ENCODE measurements at places on chromosomes 12 and 14.
A peak's percentile ranks its signal among the peaks of the same experiment; 100 is the strongest.

GRCh38 chr12:101924618-101925017 lies 47.2 kb downstream of the DRAM1 start:
- DNase-seq = no peak

DNA sequence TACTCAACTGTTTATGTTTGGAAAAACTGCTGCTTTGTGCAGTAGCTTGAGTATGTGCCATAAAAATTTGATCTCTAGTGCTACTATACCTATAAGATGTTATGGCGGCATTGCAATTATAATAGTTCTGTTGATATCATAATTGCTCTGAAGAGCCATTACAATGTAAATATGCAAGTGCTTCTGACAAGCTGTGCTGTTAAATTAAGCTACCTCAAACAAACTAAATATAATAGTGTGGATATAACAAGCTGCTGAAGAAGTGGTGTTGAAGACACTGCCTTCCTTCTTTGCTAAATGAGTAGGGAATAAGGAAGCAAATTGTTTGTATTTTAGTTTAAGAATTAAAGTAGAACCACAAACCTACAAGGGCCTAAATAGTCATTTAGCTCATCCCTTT lies 301.0 kb upstream of the MIS18BP1 start:
- no peak for DNase-seq

- peak; percentile 55 for DNase-seq
Observed at GRCh38 chr12:95204141-95204866, 13.0 kb downstream of the FGD6 start.

- DNase-seq = no peak
Observed at GRCh38 chr12:98235301-98235700, 280.1 kb upstream of the TMPO start.

GRCh38 chr12:68800294-68800693 lies 7.7 kb upstream of the MDM2 start:
- DNase-seq = no peak

DNA sequence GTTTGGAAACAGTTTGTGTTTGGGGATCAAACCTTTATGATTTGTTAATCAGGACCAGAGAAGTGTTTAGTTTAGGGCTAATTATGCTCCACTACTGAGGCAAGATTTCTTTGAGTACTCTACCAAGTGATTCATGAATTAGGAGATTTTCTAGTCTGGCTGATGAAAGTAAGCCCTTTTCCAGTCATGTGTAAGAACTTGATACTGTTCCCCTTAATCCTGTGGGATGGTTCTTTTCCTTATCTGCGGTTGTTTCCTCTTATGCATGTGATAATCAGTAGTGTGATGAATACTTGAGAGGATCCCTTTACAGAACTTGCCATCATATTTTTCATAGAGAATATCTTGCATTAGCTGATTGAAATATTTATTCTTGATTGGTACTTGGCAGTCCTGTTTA lies 42.1 kb downstream of the DYRK2 start:
- DNase-seq = no peak

- DNase-seq = no peak
Observed at GRCh38 chr14:49017447-49017846, 568.7 kb downstream of the RPS29 start.

- DNase-seq = no peak
Observed at GRCh38 chr12:110550981-110551380, 32.1 kb downstream of the PPTC7 start.

GRCh38 chr12:18578191-18578590 lies 159.6 kb downstream of the PLCZ1 start:
- DNase-seq = no peak

DNA sequence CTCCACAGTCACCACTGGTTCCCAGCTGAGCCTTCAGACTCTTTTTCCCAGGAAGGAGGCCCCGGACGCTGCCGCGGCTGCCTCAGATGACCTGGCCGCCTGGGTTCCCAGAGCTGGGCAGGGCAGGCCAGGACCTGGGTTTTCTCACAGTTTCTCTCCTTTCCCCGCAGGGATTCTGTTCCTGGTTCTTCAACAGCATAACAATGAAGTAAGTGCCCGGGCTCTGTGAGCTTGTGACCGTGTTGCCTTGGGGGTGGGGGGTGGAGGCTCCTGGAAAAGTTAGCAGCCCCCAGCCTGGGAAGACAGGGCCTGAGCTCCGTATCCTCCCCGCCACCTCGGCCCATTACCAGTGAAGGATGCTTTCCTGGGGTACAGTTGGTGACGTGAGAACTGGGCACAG lies 43.7 kb downstream of the TMEM63C start:
- DNase-seq = no peak

DNA sequence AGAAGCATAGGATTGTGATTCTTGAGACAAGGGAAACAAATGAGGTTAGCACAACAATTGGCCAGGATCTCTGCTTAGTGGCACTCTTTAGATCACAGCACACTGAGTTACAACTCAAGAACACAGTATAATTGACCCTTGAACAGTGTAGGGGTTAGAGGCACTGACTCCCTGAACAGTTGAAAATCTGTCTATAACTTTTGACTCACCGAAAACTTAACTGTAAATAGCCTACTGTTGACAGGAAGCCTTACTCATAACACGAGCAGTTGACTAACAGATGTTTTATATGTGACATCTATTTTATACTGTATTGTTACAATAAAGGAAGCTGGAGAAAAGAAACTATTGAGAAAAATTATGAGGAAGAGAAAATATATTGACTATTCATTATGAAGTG lies 296.1 kb downstream of the RERGL start:
- DNase-seq = no peak

DNA sequence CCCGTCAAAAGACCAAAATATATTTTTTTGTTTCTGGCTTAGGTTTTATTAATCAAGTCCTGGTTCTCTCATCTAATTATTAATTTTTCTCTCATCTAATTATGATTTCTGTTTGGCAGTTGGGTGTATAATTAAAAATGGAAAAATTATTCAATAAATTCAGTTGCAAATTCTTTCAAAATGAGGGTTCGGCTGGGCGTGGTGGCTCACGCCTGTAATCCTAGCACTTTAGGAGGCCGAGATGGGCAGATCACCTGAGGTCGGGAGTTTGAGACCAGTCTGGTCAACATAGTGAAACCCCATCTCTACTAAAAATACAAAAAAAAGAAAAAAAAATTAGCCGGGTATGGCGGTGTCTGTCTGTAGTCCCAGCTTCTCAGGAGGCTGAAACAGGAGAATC lies 3.9 kb upstream of the GTSF1 start:
- DNase-seq = no peak

DNA sequence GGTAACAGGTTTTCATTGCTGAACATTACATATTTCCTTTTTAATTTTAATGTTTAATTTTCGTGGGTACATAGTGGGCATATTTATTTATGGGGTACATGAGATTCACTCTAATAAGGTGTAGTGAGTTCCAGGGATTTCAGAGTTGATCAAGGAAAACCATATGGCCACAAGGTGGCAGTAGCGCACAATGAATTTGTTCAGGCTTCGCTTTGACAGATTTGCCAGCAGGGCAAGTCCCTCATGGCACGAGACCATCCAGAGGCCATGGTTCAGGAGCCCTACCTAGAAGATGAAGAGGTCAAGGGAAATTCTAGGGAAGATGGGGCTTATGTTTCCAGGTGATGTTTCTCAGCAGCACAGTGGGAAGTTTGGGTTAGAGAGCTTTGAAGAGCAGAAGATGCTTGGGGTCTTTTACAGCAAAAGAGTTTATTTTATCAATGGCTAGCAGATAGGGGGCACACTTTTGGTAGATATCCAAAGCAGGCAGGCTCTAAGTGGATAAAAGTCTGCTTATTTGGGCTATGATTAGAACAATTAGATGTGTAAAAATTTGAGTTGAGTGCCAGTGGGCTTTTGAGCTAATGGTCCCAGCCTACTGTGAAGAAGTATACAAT lies 1004.4 kb downstream of the AACS start:
- peak; percentile 18 for DNase-seq

GRCh38 chr12:114403011-114403689 lies 2.8 kb downstream of the TBX5 start:
- no peak for DNase-seq

DNA sequence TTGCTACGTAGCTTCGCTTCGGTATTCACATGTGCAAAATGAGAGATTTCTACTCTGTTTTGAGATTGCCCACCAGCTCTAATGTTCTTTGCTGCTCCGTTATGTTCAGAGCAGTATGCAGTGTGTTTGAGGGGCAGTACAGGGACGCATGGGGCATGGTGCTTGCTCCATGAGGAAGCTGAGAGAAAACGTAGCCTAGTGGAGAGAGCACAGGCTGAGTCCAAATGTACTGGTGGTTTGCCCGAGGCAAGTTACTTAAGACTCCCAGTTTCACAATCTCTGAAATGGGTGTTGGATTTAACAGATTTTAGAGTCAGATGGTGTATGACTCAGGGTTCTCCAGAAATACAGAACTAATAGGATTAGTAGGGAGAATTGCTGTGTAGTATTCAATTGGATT lies 310.5 kb downstream of the ETNK1 start:
- no peak for DNase-seq

- DNase-seq = peak; percentile 70
Observed at GRCh38 chr14:104101086-104101621, 15.7 kb downstream of the ASPG start.

GRCh38 chr12:72207079-72207478 lies 65.1 kb upstream of the TRHDE start:
- no peak for DNase-seq

- DNase-seq = no peak
Observed at GRCh38 chr12:38713294-38713693, 192.1 kb downstream of the CPNE8 start.

DNA sequence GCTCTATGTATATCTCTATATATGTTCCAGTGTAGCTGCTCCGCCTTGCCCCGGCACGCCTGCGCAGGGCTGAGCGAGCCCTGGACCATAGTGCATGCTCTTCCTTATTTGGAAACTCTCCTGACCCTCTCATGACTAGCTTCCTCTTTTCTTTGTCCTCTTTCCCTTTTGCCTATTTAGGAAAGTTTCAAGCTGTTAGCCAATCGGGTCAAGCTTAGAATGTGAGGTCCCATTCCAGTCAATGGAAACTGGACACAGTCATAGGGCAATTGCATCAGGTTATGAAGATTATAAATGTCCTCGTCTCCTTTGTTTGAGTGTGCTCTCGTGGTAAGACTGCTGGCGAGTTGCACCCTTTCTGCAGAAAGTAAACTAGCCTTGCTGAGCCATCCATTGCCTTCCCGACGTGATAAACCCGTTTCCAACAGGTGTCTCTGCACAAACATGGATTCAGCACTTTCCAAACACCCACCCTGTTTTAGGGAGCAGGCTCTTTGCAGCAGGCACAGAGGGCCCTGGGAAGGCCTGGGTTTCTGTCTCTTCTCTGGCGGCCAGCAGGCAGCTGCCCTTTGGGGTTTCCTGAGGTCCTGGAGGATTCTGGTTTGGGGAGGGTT lies 30.9 kb downstream of the CCDC92 start:
- DNase-seq = no peak

- DNase-seq = no peak
Observed at GRCh38 chr14:72617391-72618031, 276.4 kb downstream of the DPF3 start.

DNA sequence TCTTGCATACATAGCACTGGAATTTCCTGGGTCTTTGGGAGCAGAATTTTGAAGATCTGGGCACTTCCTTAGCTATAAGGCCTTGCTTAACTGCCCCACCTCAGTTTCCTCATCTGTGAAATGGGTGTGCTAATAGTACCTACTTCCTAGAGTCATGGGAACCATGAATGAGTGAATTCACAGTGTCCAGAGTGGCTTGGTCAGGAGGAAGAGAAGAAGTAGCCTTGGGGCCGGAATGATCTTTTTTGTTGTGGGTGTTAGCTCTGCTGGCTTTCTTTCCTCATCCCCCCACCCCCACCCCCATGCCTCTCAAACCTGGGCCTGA lies 2.4 kb downstream of the SH2B3 start:
- DNase-seq = no peak

DNA sequence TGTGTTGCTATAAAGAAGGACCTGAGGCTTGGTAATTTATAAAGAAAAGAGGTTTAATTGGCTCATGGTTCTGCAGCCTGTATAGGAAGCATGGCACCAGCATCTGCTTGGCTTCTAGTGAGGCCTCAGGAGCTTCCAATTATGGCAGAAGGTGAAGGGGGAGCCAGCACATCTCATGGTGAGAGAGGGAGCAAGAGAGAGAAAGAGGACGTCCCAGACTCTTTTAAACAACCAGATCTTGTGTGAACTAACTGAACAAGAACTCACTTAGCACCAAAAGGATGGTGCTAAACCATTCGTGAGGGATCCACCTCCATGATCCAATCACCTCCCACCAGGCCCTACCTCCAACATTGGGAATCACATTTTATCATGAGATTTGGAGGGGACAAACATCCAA lies 6.1 kb upstream of the SNAPC1 start:
- no peak for DNase-seq

DNA sequence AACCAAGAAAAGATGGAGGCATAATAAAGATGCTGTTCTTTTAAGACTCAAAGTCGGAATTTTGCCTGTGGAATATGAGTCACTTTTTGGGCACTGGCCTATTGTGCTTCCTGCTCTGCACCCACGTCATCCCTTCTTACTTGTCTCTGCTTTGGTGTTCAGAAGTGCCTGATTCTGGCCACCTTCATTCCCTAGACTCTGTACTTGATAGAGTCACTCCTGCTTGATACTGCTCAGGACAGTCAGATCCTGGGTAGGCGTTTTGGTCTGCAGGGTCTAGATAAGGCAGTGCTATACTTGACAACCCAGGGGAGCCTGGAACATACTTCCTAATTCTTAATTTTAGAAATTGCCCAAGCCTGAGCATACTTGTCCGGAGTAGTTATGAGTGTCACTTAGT lies 1.9 kb downstream of the LRRK2 start:
- DNase-seq = peak; percentile 25

- no peak for DNase-seq
Observed at GRCh38 chr12:25929142-25929541, 29.3 kb upstream of the RASSF8 start.

GRCh38 chr14:75372260-75372659 lies 55.6 kb upstream of the JDP2 start:
- no peak for DNase-seq

DNA sequence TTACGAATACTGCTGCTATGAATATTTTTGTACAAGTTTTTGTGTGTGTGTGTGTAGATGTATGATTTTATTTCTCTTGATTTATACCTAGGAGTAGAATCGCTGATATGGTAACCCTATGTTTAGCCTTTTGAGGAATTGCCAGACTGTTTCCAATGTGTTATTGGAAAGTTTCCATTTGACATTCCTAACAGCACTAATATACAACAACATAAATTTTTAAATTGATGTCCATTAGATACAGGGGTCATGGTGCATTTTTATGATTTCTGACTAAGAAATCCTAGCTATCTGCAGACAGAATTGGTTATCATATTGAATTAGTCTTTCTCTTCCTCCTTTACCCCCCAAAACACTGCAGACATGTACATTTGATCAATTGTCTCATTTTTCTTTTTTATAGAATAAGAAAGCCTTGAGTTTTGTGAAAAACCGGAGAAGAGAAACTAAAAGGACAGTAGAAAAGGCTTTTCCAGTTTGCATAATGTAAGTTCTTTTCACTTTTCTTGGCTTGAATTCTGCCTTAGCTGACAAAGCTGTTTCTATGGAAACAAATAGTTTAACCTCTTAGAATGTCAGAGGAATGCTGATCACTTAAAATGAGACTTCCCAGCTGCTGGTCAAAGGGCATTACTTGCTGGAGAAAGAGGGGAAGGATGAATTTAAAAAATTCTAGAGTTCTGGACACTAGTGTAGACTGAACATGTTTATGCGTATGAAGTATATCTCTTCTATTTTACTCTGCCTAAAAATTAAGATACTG lies 28.2 kb downstream of the PALS1 start:
- DNase-seq = no peak

- DNase-seq = no peak
Observed at GRCh38 chr12:55666508-55666907, 29.8 kb downstream of the OR10P1 start.
